ENCODE measurements at places on chromosomes 11 and 22. TPM values are rescaled to one million over a fixed set of nuclear protein-coding genes. Genes with fewer than 3 reads are reported as not detected.

GRCh38 chr11:27470826-27471588, 1.6 kb downstream of the LGR4 start:
- no peak for DNase-seq

- no peak for DNase-seq
These were observed 182.9 kb upstream of the NCAM1 start for GRCh38 chr11:112778091-112778876.

- no peak for DNase-seq
These were observed 222.5 kb downstream of the DSCAML1 start for GRCh38 chr11:117574551-117574950.

DNA sequence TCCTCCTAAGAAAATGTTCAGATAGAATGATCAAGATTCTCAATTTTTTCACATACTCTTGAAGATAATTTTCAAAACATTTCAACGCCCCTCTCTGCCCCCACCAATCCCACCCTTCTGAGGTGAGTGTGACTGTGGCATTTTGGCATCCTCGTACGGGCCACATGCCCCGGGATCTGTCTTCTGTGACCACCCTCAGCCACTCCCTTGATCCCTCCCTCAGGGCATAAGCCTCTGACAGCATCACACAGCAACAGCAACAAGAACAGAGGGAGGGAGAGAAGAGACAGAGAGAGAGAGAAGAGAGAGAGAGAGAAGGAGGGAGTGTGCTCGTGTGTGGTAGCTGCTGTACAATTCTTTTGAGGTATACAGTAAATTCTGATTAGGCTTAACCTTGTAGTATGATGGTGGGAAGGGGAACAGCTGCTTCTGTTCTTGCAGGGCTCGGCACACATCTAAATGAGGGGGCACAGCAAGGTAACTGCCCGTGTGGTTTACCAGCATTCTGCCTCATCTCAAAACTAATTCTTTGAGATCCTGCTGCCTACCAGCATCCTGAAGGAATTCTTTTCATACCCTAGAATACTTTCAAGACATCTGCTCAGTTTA, 21.4 kb downstream of the SCUBE2 start:
- DNase-seq = no peak

DNA sequence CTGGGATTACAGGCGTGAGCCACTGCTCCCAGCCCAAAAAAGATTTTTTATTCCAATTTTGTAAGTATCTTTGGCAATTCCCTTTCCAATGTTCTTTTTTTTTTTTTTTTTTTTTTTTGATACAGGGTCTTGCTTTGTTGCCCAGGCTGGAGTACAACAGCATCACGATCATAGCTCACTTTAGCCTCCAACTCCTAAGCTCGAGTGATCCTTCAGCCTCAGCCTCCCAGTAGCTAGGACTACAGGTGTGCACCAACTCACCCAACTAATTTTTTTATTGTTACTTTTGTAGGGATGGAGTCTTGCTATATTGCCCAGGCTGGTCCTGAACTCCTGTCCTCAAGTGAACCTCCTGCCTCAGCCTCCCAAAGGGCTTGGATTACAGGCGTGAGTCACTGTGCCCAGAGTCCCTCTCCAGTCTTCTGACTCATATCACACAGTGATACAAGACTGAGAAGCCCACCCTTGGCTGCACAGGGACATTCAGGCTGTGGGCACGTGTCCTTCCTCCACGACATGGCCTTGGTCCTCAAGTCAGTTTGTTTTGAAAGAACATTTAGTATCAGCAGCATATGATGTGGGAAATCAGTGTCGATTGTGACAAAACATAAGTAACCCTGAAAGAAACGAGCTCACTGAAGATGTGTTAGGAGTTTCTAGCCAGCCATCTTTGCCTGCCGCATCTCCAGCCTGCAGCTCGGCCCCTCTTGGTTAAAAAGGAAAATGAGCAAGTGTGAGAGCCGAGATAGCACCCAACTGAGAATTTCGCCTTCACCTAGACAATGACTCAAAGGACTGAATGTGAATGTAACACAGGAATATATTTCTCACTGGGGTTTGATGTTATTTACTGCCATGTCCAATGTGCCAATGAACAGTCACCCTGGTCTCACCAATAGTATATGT, 175.5 kb downstream of the MN1 start:
- DNase-seq = no peak

DNA sequence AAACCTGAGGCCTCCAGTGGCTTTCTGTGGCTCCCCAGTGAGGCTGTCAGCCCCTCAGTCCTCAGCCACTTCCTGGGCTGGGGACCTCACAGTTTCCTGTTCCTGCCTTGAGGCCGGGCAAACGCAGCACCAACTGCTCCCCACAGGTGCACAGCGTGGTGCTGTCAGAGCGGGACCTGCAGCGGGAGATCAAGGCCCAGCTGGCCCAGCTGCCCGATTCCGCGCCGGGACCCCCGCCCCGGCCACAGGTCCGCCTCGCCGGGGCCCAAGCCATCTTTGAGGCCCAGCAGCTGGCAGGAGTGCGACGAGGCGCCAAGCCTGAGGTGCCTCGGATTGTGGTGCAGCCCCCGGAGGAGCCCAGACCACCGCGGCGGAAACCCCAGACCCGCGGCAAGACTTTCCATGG, 5.4 kb downstream of the TBC1D10C start:
- DNase-seq = peak; percentile 80

DNA sequence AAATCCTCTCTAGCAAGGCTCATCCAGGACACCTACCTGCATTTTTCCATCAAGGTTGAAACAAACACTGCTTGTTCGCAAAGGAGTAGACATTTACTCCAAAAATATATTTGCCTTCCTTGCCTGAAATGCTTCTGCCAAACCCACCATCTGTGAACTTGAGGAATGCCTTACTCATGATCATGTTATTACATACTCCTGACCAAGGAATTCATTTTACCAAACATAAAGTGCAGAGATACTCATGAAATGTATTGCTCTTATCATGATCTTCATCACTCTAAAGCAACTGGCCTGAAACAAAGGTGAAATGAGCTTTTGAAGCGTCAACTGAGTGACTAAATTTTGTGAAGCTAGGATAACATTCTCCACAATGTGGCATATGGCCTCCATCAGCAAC, 243.1 kb upstream of the CCDC179 start:
- no peak for DNase-seq

GRCh38 chr22:48968201-48968959, 859.3 kb downstream of the BRD1 start:
- no peak for DNase-seq

DNA sequence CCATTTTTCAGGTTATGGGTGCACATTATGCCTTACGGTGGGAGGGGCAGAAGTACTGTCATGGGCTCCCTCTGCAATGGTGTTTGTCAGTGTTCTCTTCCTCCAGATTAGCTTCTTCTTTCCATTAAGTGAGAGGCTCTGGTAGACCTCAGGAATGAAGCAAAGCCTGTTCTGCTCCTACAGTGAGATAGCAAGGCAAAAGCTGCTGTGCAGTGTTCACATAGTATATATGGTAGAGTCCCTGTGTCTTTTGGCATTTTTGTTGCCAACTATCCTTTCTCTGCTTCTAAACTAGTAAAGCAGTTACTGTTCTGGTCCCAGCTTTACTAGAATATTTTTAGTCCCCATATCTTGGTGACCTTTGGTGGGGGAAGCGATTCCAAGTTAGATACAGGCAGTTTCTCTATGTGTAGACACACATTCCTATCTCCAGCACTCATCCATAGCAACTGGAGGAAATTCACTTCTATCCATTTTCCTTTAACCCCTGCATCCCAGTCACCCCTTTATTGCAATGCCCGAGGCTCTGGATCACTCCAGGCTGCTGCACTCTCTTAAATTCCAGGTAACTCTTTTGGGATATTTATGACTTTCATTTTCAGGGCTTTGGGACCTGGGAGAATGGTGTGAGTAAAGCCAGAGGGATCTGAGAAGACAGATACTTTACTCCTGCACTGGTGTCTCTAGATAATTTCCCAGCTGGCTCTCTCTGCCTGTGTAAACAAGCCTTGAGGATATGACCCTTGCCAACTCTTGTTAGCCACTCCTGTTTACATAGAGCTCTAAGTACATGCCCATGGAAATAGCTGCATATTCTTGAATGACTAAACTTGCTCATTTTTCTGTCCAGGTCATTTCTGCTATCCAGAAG, 3.9 kb upstream of the TRIM34 start:
- no peak for DNase-seq

- no peak for DNase-seq
These were observed 27.4 kb downstream of the TUG1 start for GRCh38 chr22:30996462-30996861.

DNA sequence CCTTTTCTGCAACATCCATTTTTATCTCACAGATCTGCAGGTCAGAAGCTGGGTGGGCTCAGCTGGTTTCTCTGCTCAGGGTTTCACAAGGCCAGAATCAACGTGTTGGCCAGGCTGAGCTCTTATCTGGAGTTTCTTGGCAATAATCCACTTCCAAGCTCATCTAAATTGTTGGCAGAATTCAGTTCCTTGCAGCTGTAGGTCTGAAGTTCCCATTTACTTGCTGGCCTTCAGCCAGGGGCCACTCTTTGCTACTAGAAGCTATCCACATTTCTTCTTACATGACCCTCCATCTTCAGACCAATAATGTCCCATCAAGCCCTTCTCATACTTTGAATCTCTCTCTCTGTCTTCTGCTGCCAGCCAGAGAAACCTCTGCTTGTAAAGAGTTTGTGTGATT, 103.5 kb downstream of the WNT11 start:
- no peak for DNase-seq

DNA sequence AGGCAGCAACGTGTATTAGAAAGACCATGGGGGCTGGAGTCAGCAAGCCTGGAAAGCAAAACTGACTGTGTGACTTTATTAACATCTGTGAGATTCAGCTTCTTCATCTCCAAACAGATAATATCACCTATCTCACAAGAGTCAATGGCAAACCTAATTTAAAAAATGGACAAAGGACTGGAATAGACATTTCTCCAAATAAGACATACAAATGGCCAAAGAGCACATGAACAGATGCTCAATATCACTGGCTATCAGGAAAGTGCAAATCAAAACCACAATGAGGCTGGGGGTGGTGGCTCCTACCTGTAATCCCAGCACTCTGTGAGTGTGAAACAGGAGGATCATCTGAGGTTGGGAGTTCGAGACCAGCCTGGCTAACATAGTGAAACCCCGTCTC, 69.6 kb downstream of the CLPB start:
- DNase-seq = no peak

DNA sequence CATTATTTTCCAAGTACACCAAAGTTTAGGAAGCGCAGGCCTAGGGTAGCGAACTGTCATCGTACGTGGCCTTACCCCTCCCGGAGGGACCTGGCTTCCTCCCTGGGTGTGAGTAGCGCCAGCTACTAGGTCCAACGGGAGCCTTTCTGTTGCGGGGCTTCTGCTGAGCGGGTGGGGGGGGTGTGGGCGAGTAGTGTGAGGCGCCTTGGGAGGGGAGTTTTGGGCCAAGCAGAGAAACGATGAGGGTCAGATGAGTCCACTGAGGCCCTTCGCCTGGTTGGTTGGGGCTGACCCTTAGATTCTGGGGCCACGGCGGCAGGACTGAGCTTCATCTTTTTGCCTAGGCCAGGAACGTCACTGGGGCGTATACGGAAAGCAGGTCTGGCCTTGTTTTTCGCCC, 868 bp downstream of the TEF start:
- DNase-seq = no peak

GRCh38 chr11:21144531-21144930, 475.1 kb downstream of the NELL1 start:
- no peak for DNase-seq

DNA sequence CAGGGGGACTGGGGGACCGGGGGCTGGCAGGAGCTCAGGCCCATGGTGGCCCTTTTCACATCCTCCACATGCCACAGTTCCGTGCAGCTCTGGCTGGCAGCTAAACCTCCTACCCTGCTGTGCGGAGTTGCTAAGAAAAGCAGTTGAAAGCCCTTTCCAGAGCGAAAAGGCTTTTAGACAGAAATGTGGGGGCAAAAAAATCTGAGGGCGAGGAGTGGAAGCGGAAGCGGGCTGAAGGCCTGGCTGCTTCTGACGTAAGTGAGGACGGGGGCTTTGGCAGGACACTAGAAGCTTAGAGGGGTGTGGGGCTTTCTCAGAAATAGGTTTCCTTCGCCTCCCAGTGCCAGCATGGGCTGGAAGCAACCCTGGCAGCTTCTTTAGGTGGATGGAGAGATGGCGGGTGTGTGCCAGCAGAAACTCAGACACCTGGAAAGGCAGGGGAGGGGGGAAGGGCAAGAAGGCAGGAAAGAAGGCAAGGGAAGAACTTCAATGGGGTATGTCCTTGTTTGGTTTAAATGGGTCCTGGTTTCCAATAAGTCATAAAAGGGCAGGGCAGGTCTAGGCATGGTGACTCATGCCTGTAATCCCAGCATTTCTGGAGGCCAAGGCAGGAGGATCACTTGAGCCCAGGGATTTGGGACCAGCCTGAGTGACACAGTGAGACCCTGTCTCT, 11.2 kb upstream of the DGKZ start:
- DNase-seq = no peak

DNA sequence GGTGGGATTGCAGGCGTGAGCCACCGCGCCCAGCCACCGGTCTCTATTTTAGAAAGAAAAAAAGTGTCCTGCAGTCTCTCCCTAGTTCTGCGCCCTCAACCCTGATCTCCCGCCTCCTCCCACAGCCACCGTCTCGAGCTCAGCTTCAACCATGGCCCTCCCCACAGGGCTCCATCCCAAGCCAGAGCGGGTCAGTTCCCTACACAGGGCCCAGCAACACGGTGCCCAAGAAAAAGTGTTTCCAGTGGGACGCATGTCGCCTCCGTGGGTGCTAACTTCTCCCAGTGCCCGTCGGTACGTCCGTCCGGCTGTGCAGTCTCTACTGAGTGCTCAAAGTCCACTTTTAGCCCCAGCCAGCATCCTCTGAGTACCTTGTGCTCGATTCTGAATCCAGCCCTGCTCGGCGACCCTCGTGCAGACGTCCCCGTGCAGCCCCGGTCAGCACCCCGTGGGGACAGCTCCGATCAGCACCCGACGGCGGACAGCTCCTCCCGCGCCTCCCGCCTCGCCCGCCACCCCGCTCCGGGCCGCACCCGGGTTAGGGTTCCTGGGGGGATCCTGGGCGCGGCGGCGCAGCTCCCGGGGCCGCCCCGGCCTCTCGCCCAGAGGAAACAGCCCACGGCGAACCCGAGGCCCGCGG, 657 bp upstream of the MAPK8IP2 start:
- peak; percentile 80 for DNase-seq

DNA sequence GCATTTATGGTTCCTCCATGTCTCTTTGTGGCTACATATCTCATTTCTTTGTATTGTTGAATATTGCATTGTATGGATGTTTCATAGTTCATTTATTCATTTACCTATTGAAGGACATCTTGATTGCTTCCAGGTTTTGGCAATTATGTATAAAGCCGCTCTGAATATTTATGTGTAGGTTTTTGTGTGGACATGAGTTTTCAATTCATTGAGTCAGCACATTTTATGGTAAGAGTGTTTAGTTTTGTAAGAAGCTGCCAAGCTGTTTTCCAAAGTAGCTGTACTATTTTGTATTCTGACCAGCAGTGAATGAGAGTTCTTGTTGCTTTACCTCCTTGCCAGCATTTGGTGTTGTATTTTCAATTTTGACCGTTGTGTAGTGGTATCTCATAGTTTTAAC, 39.2 kb downstream of the KDM2A start:
- DNase-seq = no peak

- DNase-seq = no peak
These were observed 4.3 kb downstream of the SMTN start for GRCh38 chr22:31085493-31085824.

Gene MPEG1
- total RNA-seq = 21.9 TPM

Gene RFPL2
- total RNA-seq = not detected

Gene CRYBB2
- total RNA-seq = not detected

Gene CST6
- total RNA-seq = not detected

Gene ADM
- 0.30 TPM for total RNA-seq

Gene C22orf31
- total RNA-seq = not detected

Gene OR6A2
- total RNA-seq = not detected

Gene KBTBD3
- total RNA-seq = 7.3 TPM

Gene RCOR2
- not detected for total RNA-seq

Gene CRACR2B
- 0.62 TPM for total RNA-seq

Gene C1QTNF5
- total RNA-seq = not detected
